Endothelial cell (in vitro differentiated cells): ENCODE measurements at places on chromosomes 6 and 20.

DNA sequence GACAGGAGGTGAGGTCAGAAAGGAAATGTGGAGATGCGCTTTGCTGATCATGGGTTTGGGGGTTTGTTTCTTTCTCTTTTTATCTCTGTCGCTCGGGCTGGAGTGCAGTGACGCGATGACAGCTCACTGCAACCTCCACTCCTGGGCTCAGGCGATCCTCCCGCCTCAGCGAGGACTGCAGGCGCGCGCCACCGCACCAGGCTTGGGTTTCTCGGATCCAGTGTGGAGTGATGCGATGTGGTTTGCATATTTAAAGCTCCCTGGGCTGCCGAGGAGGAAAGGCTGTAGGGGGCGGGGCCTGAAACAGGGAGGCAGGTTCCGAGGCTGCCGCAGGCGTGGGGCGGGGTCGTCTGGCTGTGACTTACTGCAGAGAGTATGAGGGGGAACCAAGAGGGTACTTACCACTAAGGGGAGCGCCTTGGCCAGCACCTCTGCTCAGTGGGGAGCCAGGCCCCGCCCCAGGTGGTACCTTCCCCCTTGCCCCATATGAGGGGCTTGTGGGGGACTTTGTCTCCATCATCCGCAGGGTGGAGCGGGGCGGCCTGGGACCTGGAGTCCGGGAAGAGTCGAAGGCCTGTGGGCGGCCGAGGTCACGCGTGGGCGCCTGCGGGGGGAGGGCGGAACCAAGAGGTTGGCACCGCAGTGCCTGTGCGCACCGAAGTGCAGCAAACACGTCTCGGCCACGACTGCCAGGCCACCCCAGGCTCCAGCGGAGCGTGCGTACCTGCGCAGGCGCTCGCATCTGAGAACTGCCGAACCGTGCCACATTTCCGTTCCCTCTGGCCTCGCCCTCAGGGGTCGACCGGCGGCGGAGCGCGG lies 12.7 kb upstream of the BAK1 start:
- DNase-seq, result no peak

- no peak for DNase-seq
Observed at GRCh38 chr6:43196337-43196736, 14.3 kb downstream of the CUL9 start.

- no peak for DNase-seq
Observed at GRCh38 chr6:163355426-163355991, 59.0 kb upstream of the QKI start.

DNA sequence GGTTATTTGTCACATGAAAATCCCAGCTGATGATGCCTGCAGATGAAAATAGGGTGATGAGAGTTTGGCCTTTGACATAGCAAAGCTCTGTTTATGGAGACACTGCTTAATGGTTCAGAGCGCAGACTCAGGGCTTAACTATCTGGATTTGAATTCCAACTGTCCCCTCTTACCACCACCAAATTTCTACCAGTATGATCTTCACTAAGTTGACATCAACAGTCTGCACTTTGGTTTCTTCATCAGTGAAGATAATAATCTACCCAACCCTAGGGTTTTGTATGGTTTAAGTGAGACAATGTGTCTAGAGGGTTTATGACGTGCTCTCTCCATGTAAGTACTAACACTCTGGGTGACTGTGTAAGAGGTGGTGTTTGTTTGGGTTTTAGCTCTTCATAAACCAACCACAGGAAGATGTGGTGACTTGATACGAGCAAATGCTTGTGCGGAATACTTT lies 151.4 kb upstream of the TNFAIP3 start:
- no peak for DNase-seq

DNA sequence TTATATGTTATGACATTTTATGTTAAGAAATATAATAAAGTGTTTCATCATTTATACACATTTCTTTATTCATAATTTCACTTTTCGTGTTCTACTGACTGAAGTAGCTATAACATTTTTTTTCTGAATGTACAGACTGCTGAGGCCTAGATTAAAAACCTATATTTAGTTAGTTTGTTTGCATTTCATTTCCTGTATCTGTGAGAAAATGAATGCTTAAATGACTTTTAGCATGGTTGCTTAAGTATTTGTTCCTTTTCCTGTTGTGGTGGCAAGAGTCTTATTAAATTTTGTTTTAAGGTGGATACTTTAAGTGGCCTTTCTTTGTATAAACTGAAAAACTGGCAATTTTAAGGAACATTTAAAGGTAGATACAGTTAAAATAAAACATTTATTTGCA lies 779.7 kb upstream of the MAN1A1 start:
- no peak for DNase-seq

GRCh38 chr6:53287336-53288225 lies 61.2 kb downstream of the ELOVL5 start:
- no peak for DNase-seq

DNA sequence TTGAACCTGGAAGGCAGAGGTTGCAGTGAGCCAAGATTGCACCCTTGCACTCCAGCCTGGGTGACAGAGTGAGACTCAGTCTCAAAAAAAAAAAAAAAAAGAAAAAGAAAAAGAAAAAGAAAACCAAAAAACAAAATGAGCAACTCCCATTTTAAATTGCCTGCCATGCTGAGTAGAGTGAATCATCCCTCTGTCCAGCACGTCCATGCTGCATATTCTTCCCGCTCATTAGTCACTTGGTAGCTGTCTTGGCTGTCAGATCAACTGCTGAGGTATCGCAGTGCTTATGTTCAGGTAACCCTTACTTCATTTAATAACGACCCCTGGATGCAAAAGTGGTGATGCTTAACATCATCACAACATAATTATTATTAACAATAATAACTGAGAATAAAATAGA lies 72.6 kb upstream of the RNF24 start:
- no peak for DNase-seq

DNA sequence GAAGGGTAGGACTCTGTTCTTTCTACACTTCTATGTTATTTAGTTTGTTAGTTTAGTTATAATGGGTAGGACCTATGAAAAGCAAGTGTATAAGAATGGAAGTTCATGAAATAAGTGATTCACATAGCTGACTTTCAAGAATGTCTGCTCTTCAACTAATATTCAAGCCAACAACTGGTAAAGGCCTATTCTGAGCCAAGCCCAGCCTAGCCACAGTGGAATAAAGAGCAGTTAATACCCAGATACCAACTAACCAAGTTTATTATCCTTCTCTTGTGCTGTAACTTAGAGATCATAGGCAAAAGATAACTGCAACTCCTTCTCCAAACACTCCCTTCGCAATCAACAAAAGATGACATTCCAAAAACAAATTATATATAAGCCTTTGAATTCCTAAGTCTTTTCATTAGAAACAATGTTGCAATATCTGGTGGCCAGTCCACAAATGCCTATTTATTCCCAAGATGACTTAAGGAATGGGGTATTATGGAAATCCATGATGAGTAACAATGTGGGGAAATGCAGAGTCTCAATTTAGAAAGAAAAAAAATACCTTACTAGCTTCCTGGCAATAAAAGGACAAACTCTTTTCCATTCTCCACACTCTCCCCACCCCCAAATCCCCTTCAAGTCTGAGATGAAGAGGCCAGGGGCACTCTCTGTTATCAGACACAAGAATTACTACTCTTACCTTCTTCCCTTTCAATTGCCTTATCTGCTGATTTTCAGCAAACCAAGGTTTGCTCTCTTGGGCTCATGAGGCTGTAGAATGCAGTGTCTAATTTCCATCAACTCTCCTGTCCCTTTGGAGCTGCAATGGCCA lies 27.4 kb downstream of the BTBD9 start:
- no peak for DNase-seq

- DNase-seq, result no peak
Observed at GRCh38 chr20:2483504-2483903, 12.9 kb upstream of the SNRPB start.

DNA sequence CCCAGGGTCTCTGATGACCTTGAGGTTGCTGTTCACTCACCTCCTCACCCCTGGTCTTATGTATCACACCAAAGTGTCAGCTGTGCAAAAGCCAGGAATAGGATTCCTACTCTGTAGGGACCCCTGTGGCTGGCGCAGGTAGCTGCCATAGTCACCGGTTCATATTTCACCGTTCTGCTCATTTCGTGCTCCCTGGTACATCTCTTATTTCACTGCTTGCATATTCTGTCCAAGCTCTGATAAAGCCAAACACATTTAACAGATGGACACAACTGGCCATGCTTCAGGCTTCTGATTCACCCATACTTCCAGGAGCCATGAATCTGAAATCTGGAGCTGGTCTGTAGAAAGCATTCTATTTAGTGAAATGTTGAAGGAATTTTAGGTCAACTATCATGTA lies 20.5 kb downstream of the SLC22A3 start:
- DNase-seq, result no peak

DNA sequence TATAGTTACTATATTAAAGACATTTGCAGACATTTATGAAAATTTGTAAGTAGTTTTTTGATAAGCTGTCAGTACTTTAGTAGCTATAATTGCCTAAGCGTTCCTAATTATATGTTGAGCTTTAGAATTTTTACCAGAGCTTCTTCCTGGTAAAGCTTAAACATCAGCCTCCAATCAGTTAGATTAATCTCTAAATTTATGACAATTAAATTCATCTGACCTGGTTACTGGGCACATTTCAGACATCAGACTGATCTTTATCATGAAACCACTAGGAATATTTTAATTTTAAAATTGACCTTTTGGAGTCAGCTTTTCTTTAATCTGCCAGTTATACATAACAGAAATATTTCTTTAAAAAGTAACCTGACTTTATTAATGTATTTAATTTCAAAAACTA lies 23.5 kb downstream of the FIG4 start:
- no peak for DNase-seq

GRCh38 chr20:17565169-17565845 lies 4.6 kb upstream of the DSTN start:
- no peak for DNase-seq

DNA sequence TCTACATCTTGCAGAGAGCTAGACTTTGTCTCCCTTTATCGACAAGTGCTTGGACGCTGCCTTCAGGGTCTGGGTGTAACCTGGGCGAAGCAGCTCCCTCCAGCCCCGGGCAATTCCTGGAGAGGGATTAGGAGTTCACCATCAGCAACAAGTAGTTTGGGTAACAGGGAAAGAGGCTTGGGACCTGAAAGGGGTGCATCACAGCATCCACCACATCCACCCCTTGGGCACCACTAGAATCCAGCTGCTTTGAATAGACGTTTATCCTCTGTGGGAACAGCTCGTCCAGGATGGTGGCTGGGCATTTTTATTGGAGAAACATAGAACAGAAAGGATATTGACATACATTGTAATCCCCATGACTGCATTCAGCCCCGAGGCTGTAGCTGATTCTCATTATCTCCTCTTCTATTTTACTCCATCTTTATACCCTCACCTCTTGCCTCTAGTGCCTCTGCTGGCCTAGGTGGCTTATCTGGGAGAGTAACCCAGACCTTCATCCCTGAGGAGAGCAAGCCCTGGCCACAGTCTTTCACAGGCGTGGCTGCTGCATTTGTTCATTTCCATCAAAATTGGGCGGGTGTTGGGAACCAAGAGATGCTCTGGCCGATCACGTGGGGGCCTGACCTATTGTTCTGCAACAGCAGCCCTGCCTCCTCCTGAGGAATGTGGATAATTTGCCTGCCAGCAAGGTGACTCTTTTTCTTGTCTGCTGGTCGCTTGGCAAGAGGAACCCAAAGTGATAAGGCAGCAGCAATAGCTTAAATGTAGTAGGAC lies 109.2 kb upstream of the RALGAPA2 start:
- DNase-seq, result no peak

DNA sequence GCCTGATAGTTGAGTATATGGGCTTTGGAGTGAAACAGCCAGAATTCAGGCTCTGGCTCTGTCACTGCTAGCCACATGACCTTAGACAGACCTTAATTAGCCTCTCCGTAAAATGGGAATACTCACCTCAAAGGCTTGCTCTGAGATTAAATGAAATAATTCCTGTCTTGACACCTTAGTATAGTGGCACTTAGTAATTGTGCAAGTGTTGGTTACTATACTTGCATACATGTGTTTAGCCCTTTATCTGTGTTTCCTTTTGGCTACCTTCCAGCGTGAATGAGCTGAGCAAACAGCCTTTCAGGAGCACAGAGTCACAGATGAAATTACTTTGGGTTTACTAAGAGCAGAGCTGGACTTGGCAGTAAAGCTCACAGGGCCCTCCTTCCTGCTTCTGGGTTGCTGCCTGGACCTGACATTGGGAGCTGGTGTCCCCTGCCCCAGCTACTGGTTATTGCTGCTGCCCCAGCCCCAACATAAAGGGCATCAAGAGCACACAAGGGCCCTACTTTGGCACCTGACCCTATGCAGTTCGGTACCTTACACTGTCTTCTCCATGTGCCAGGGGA lies 32.8 kb downstream of the CD164 start:
- no peak for DNase-seq

GRCh38 chr20:35904982-35905663 lies 49.2 kb downstream of the SCAND1 start:
- DNase-seq, result no peak
